ENCODE measurements at places on chromosomes 6 and 20.

- DNase-seq: no peak
These were observed 291.6 kb upstream of the ECI2 start for GRCh38 chr6:4426968-4427367.

- DNase-seq: no peak
These were observed 151.7 kb downstream of the UST start for GRCh38 chr6:148898376-148899014.

- DNase-seq: no peak
These were observed 16.5 kb downstream of the HACE1 start for GRCh38 chr6:104843229-104843628.

- DNase-seq: no peak
These were observed 117.0 kb downstream of the EPB41L2 start for GRCh38 chr6:130946076-130946475.

- DNase-seq: no peak
These were observed 32.4 kb upstream of the ADTRP start for GRCh38 chr6:11810854-11811643.

- no peak for DNase-seq
These were observed 101.9 kb downstream of the CD109 start for GRCh38 chr6:73797861-73798260.

- DNase-seq: no peak
These were observed 14.7 kb upstream of the SLPI start for GRCh38 chr20:45269056-45269455.

DNA sequence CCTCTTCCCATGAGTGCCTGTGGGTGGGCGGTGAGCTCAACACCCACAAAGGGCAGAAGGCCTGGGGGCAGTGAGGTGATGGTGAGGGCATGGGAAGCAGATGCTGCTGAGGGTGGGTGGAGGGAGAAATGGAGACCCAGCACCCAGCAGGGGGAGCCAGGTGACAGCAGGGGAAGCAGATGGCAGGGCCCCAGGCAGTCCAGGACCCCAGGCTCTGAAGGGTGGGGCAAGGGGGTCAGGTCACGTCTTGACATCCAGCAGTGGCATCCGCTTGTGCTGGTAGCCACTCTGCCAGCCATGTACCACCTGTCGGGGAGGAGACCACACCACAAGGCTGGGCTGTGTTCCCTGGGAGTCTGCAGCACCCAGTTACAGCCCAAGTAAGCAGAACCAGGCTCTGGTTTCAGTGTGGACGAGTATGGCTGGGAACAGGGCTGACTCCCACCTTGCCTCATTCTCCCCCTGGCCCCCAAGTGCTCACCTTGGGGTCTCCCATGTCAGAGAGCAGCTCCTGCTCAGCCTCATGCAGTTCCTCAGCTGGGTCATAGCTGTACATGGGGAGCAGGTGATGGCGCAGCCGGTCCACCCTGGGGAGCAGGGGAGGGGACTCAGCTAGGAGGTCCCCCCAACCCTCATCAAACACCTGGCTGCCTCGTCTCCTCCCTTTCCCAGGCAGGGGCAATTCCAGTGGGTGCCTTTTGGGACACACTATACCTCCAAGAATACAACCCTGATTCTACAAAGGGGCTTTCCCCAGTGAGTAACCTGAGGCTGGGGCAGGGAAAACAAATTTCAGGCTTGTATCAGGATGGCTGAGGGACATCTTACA is 2.0 kb downstream of the SMIM29 start:
- no peak for DNase-seq

DNA sequence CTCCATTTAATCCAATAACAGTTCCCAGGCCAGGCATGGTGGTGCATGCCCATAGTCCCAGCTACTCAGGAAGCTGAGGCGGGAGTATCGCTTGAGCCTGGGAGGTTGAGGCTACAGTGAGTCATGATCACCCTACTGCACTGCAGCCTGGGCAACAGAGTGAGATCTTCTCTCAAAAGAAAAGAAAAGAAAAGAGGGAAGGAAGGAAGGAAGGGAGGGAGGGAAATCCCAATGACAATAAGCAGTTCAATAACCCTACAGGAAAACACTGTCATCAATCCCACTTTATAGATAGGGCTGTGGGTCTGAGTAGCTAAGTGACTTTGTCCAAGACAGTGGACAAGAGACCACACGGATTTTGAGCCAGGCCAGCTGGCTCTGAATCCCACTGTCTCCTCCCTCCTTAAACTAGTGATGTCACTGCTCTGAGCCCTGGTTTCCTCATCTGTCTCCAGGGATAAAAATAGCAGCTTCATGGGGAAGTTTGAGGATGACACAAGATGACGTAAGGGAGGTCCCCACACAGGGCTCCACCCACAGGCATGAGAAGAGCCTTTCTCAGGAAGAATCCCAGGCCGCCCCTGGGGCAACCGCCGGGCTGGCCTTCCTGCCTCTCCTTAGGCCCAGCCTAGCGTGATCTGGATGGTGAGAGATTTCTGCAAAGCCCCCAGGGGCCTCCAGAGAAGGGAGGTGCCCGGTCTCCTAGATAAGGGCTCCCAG is 7.2 kb upstream of the TRIB3 start:
- DNase-seq: no peak

GRCh38 chr6:12893036-12893435 is 176.5 kb downstream of the PHACTR1 start:
- no peak for DNase-seq

DNA sequence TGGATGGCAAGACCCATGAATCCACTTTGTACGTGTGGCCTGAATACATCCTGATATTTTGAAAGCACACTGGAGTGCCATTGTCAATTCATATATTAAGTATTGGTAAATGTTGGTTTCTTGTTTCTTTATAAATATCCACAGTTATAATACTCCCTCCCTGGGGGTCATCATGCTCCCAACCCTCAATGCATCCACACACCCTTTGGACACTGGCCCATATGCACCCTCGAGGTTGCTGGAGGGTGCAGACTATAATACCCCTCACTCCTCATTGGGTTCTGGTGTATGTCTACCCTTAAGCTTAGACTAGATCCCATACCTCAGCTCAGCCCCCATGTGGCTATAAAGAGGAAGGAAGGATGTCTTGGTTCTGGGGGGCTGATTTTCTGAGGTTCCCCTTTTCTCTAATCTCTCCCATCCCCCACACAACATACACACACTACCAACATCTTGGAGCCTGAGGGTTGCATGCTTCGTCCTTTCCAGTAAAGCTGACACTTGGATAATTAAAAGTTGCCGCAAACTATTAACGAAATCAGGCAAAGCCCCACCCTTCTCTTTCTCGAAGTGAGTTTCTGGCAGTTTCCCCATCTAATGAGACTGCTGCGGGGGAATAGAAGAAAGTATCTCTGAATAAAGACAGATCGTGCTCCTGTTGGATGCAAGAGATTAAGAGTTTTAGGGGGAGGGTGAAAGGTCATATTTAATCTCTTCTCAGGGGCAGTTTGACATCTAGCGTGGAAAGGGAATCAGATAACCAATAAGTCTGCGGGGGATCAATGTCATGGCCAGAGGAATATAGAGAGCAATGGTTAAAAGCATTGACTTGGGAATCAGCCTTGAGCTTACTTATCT is 7.4 kb downstream of the PIM1 start:
- DNase-seq: no peak

GRCh38 chr20:63635431-63636141 is 8.7 kb upstream of the GMEB2 start:
- no peak for DNase-seq

GRCh38 chr6:105359419-105360370 is 43.2 kb downstream of the PREP start:
- DNase-seq: no peak

- no peak for DNase-seq
These were observed 124.4 kb downstream of the TCP11 start for GRCh38 chr6:35016502-35017321.

DNA sequence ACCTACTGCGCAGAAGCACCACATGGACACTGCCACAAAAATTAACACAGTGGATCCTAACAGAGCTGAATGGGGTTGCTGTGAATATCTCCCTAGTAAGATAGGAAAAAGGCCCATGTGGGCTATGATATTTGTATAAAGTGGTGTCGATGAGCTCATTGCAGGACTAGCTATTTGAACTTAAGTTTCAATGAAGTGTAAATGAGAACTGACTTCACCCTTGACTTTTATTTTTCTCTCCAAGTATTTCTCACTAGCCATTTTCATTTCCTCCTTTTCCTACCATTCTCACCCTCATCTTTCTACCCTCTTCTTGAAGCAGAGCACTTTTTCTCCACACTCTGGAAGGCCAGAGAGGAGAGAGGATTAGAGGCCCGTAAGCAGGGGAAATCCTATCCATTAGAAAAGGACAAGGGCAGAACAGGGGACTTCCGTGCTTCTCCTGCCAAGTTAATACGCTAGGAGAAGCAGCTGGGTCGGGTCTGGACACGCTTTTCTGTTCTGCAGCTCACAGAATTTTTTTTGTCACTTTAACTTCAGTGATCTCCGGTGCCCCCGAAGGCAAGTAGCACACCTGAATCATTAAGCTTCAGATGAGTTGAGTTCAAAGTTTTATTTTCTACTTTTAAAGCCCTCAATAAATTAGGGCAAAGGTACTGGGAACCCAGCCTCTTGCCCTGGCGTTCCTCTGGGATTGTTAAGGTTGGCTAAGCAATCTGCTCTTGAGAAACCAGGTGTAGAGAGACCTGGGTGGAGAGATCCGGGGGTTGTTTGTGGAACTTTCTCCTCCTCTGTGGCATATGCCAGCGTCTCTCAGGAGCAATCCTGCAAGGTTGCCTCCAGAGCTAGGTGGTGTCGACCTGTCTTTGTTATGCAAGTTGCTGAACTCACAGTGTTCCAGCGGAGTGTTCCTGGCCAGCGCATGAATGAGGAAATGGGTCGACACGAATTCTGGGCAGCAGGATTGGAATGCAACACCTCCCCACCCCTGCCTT is 56.2 kb upstream of the ARID1B start:
- DNase-seq: no peak

- no peak for DNase-seq
These were observed 27.7 kb upstream of the PAX1 start for GRCh38 chr20:21677781-21678180.

GRCh38 chr20:59805786-59806577 is 127.5 kb downstream of the SYCP2 start:
- DNase-seq: no peak

DNA sequence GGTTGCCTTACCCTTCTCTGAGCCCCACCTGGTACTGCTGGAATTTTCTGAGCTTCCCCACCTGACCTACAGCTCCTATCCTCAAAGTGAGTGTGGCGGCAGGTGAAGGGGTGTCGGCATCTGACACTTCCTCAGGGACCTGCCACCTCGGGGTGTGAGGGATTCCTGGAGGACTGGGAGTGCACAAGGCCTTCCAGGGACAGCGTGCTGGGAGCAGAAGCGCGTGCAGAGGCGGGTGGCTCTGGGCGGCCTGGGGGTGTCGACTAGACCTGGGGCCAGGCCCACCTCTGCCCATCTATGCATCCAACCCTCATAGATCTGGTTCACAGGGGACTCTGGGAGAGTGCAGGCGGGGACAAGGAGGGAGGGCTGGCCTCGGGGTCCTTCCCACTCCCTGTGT is 7.8 kb downstream of the DLGAP4 start:
- no peak for DNase-seq

GRCh38 chr20:63029358-63030121 is 22.8 kb upstream of the BHLHE23 start:
- DNase-seq: no peak

DNA sequence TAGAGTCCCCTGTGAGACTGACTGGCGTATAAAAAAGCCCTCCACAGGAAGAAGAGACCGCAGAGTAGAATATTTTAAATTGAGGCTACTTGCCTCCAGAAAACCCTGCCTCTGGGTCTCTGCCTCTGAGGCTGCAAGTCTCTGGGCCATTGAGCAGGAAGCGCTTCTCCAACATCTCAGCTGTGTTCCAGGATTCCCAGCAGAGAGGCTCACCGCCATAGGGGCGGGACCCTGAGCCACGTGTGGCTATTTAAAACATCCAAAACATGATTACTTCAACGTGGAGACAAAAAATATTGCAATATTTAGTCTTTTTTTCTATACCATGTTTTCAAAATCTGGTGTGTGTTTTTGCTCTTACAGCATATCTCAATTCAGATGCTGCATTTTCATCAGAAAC is 59.4 kb downstream of the GNAS-AS1 start:
- no peak for DNase-seq

DNA sequence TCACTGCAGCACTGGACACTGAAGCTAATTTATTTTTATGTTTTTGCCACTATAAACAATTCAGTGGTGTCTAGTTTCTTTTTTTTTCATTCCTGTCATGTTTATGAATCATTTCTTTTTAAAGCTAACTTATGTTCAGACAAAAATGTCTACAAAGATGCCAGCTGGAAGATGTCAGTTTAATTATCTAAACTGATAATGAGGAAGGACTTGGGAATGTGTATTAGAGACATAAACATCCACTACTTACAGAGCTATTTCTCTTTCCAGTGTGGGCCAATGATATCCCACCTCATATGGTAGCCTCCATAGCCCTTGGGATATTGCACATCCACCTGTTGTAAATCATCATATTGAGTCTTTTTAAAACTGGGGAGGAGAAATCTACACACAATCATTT is 132.1 kb upstream of the FAM184A start:
- DNase-seq: no peak

DNA sequence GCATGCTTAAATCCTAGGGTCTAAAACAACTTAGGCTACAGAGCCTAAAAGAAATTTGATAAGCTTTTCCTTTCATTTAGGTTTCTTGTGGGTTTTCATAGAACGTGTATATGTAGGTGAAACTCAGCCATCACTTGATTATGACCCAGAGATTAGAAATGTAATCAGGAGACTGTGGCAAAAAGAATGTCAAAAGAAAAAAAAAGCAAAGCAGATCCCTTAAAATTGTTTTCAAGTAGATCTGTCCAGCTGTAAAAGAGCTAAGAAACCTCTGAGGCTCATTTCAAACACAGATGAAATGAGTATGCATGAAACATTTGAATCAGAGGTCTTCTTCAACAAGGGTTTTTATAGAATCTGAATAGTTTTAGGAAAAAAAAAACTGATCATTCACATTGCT is 341.3 kb upstream of the PRDM1 start:
- no peak for DNase-seq

DNA sequence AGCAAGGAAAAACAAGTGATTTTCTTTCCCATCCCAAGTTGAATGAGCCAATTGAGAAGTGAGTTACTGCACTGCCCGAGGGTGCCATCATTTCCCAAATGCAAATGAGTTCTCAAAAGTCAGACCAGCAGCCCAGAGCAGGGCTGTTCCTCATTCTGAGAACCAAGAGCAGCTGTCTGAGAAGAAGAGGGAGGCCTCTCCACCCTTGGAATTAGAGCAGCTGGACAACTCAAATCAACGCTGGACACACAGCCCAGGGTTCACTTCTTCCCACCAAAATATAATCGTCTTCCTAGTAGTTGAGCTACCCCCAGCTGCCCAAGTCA is 4.6 kb upstream of the PREX1 start:
- no peak for DNase-seq
